ENCODE measurements at places on chromosomes 11 and 22.

DNA sequence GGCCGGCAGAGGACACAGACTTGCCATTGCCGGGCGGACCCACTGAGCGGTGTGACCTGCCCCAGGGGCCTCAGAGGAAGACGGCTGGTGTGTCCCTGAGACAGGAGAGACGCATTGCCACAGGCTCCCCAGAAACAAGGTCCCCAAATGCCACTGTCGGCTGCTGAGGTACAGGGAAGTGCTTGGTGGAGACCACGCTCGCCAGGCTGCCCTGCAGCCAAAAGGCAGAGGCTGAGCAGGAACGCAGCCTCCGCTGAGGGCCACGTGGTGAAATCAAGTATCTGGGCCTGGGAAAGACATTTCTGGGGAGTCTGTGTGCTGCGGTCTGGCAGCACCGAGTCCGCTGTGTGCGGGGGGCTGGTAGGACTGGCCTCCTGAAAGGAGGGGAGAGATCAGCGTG is 794.9 kb downstream of the BRD1 start:
- no peak for DNase-seq

DNA sequence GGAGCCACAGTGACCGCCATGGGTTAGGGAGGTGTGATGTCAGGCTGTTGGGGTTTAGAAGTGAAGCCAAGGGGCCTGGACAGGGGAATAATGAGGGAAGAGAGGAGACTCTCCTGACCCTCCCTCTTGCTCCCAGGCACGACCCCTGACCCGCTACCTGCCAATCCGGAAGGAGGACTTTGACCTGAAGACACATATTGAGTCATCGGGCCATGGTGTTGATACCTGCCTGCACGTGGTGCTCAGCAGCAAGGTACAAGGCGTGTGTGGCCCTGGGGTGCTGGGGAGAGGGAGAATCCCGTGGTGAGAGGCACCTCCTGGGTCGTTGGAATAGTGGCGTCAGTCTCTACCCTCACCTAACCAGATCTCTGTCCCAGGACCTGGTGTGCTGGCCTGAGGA is 29.5 kb downstream of the TREH start:
- DNase-seq = no peak

- DNase-seq = no peak
Measured at GRCh38 chr11:67368621-67369020, 4.8 kb downstream of the CLCF1 start.

DNA sequence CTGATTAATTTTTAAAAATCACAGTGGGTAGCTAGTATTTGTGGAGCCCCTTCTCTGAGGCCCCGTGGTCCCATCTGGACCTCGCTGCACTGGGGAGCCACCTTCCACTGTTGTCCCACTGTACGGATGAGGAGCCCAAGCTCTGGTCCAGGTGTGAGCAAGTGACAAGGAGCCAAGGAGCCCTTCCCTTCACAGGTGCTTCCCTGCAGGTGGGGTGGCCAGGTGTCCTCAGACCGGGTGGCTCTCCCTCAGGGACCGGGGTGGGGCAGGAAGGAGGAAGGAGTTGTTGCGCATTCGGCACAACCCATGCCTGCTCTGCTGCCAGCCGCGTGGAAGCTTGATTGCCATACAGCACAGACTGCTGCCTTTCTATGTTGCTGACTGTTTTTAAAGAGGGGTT is 10.4 kb upstream of the SEPTIN5 start:
- DNase-seq = no peak

DNA sequence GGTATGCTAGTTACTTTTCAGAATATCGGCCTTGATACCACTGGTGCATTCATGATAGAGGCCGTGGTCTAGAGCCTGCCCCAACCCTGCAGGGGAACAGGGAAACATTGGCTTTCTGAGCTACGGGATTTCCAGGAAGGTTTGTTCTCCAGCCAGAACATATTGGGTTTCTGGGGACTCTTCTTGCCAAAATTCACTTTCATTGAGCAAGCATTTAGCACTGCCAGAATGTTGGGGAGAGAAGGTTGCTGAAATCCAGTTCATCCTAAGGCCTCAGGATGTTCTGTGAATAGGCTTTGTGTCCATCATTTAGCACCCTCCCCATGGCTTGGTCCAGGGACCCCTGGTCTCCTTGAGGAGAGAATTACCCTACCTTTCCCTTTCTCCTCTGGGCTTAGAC is 36.7 kb downstream of the DRG1 start:
- no peak for DNase-seq

GRCh38 chr11:19101796-19102520 is 15.0 kb upstream of the ZDHHC13 start:
- DNase-seq = no peak

DNA sequence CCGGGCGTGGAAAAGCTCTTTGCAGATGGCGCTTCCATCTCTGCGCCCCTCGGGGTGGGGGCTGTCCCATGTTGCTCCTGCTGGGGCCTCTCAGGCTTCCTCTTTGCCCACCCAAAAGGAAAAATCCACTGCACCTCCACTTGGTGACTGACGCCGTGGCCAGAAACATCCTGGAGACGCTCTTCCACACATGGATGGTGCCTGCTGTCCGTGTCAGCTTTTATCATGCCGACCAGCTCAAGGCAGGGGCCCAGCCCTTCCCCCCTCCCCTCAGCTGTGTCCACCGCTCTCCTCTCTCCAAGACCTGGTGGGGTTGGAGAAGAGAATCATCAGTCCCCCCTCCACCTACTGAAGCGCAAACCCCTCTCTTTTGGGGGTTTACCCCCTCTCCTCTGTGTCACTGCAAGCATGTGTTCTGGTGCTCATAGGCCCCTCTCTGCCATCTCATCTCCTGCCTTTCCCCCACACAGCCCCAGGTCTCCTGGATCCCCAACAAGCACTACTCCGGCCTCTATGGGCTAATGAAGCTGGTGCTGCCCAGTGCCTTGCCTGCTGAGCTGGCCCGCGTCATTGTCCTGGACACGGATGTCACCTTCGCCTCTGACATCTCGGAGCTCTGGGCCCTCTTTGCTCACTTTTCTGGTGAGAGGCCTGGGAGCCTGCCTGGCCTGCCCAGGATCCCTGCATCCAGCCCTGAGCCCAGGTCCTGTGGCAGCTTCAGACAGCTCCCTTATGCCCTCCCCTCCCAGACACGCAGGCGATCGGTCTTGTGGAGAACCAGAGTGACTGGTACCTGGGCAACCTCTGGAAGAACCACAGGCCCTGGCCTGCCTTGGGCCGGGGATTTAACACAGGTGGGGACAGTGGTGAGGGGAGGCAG is 1.8 kb downstream of the LARGE2 start:
- DNase-seq = no peak

DNA sequence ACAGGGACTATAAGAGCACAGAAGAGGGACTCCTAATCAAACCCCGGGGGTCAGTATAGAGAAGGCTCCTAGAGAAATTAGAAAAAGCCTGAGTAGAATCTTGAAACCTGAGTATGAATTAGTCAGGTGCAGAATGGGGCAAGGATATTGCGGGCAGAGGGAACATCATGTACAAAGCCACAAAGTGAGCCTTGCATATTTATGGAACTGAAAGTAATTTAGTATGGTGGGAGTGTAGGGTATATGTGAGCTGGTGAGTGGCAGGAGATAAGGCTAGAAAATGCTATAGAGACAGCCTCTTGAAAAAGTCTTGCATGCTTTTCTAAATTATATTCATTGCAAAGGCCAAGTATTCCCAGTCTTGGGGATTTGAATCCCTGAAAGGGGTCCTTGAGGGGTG is 93.7 kb downstream of the STIM1 start:
- peak; percentile 17 for DNase-seq

DNA sequence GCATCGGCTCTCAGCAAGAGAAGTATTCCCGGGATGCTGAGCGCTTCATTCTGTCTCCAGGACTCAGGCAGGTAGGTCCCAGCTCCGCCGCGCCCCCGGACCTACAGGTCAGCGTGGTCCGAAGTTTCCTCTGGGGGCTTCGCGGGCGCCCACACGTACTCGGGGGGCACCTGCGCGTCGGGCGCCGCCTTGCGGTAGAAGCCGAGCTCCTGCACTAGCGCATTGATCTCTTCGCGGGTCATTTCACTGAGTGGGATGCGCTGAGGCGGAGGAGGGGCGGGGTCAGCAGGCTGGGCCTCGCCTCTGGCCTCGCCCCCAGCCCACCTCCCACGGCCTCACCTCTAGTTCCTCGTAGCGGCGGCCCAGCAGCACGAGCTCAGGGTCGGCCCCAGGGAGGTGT is 2.5 kb downstream of the SELENOM start:
- no peak for DNase-seq

DNA sequence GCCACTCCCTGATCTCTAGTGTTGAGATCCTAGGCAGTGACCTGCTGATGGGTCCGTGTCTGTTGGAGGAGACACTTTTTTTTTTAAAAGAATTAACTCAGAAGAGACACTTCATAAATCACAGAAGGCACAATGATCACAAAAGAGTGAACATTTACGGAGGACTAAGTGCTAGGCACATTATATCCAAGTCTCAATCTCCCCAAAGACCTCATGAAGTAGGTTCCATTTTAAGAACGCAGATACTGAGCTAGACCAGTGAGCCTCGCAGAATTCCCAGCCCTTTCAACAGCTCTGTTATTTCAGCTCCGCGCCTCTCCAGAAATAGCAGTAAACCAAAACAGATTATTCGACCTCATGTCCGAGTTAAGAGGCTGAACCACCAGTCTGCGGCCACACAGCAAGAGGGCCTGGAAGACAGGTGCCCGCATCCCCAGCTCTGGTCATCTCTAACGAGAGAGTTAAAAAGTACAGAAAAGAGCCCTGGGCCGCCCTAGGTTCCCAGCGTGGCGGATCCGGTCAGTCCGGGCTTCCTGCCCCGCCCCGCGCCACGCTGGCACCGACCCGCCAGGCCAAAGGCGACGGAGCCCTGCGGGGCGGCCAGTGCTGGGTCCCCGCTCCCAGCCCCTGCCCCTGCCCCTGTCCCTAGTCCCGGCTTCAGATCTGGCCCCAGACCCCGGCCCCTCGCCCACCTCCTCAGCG is 612 bp downstream of the XBP1 start:
- DNase-seq = no peak

DNA sequence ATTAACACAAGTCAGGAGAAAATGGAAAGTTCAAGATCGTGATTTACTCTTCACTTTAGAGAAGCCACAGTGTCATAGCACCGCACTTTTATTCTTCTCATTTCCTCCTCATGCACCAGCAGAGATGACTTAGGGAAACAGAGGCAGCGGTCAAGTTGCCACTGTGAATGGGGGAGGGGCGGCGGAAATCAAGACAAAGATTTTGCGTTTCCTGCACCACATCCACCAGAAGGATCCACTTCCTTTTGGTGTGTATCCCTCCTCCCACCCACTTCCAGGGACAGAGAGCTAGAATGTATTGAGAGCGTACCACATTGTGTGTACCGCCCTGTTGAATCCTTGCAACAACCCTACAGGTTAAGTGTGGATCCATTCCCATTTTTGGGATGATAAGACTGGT is 21.8 kb downstream of the TSPAN18 start:
- DNase-seq = no peak

DNA sequence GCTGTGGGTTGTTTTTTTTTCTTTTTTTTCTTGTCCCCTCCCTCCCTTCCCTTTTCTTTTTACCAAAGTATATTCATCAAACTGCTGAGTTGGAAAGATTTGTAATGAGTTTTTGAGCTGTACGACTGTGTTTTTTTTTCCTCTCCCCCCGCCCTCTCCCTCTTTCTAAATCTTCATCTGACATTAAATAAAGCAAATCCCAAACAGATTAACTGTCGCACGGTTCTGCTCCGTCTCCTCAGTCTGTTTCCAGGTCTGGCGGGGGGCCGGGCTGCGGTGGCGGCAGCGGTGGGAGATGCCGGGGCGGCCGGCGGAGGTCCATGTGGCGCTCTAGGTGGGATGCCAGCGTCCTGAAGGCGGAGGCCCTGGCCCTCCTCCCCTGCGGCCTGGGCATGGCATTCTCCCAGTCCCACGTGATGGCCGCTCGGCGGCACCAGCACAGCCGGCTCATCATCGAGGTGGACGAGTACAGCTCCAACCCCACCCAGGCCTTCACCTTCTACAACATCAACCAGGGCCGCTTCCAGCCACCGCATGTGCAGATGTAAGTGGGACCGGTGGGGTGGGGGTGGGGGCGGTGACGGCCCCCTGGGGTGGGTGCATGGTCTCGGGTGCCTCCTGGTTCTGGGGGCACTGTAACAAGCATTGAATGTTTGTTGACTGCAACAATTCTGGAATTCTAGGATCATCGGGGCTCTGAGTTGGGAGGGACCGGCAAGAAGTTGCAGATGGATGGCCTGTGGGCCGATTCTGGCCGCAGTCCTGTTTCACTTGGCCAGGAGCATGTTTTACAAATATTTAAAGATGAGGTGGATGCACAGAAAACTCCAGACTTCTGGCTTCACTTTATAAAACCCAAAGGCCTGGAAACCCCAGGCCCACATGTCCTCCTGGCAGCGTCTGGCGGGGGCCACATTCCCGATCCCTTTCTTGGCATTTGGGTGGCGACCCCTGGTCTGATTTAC is 13.1 kb downstream of the MPPED1 start:
- DNase-seq = no peak

GRCh38 chr11:128957202-128957482 is 14.5 kb upstream of the TP53AIP1 start:
- DNase-seq = no peak

GRCh38 chr11:72224564-72225410 is at the start of gene INPPL1:
INPPL1 (plus strand) TSS chr11:72224767; CDS start chr11:72224985, 218 bp downstream.
- no peak for DNase-seq

DNA sequence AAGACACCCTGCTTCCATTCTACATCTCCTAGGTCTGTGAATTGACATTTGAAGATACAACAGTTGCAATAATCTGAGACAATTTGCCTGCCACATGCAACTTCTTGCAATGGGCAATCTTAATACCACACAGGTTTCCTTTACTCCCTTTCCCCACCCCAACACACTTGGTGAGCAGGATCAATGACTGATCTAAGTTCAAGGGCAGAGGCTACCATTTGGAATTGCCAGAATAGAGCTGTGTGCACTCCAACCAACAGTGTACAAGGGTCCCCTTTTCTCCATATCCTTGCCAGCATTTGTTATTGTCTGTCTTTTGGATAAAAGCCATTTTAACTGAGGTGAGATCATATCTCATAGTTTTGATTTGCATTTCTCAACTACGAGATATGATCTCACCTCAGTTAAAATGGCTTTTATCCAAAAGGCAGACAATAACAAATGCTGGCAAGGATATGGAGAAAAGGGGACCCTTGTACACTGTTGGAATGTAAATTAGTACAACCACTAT is 2.9 kb upstream of the NNMT start:
- DNase-seq = no peak

DNA sequence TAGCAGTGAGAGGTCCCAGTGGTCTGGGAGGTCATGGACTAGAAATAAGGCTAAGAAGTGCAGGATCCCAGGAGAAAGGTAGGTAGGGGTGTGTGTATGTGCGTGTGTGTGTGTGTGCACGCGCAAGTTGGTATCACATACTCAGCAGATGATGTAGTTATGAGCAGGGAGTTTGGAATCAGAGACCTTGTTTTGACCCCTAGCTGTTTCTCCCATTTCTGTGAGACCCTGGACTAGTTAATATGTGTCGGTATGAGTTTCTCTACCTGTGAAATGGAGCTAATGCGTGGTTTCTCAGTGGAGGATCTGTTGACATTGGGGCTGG is 1.3 kb downstream of the SERPING1 start:
- no peak for DNase-seq

GRCh38 chr22:35299217-35299672 is 449 bp upstream of the TOM1 start:
- DNase-seq = no peak

DNA sequence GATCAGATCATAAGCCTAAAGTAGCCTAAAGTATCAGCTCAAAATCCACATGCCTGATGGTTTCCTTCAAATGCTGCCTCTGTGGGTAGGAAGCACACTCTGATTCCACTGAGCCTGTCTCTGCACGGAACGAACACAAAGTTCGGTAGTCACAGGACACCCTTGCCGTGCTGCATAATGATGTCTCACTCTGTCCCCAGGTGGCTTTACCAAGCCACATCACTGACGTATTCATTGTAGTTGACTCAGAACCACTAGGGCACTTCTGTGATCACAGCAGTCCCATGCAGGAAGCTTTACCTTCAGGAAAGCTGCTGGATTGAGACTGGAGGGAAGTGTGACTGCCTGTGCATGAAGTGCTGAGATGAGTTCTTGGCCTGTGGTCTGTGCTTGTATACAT is 147.7 kb downstream of the ATXN10 start:
- DNase-seq = no peak

All from stimulated activated naive B cell treated with anti-CD40 and anti-IgM and Interleukin-4, amounts not matched to agents 10 μg/mL and 1 μg/mL and 100 μg/mL, for 72 hours (primary cell).